ENCODE measurements at places on chromosomes 1 and 21.

- no peak for DNase-seq
These were observed 101.1 kb upstream of the ZC3H11B start for GRCh38 chr1:219713981-219714381.

DNA sequence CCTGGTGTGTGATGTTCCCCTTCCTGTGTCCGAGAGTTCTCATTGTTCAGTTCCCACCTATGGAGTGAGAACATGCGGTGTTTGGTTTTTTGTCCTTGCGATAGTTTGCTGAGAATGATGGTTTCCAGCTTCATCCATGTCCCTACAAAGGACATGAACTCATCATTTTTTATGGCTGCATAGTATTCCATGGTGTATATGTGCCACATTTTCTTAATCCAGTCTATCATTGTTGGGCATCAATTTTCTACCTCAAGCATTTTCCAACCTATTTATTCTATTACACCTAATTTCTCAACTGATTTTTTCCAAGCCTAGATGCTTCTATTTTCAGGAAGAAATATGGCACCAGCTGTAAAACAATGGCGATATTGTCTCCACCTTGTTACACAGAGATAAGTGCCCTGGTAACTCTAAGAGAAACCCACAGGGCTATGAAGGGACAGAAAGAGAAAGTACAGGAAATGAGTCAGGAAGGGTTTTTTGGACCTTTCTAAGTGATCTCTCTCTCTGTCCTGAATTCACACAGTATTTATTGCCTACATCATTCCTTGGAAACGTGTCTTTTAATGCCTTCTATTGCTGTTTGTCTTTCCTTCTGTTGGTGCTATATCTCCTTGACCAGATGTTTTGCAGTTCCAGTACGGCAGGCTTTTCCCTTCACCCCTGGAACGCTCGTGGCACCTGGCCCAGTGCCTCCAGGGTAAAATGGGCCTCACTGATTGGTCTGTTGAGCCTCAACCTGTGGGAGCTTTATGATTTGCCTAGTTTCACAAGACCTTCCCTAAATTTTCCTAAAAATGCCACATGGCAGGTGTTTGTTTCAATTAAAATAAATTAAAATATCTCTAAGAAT is 14.6 kb upstream of the JAK1 start:
- no peak for DNase-seq

GRCh38 chr1:12178511-12178910 is 11.7 kb downstream of the TNFRSF1B start:
- DNase-seq, result no peak

DNA sequence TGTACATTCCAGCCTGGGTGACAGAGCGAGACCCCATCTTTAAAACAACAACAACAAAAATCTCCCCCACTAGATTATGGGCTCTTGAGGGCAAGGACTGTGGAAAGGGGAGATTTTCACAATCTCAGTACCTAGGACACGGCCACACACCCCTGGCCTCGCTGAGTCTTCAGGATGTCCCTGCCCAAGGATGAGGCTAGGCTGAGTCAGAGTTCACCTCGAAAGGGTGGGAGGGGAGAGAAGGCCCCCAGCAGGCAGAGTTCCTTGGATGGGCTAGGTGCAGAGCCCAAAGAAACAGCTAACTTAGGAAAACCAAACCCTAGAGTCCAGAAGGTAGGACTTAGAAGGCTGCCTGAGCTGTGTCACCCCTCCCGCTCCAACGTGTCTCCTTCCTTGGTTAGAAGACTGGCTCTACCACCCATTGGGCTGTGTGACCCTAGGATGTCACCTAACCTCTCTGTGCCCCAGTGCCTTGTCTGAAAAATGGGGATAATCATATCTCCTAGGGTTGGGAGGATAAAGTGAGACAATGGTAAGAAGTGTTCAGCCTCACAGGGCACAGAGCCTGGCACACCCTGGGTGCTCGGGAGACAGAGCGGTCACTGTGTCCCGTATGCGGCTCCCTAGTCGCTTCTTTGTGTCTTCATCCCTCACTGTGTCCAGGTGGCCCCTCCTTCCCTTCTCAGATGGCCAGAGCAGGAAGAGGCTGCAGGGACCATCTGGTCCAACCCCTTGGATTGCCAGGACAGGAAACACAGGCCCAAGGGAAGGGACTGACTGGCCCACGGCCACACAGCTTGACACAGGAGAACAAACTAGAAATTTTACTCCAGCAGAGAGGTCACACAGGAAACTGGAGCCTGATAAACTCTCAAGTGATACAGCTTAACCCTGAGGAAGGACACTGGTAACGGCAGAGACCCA is 11.2 kb downstream of the TRIM62 start:
- DNase-seq, result no peak

- no peak for DNase-seq
These were observed 447.5 kb downstream of the NEGR1 start for GRCh38 chr1:71834601-71835441.

GRCh38 chr1:45787905-45788304 is 15.5 kb upstream of the MAST2 start:
- DNase-seq, result no peak

DNA sequence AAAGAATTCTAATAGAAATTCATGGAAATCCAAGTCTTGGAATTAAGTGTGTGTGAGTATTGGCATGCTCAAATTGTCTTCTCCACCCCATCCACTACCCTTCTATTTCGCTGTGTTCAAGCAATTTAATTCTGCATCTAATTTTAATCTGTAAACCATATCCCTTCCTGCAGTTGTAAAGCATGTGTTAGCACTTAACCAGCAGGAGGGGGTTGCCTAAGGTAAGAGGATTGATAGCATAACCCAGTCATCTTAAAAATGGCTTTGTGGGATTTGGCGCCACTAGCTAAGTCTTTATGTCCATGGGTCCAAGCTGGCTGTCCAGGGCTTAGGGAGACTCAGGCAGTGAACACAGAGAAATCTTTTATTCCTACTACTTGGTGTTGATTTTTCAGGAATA is 210.3 kb downstream of the PTPRC start:
- DNase-seq, result no peak

DNA sequence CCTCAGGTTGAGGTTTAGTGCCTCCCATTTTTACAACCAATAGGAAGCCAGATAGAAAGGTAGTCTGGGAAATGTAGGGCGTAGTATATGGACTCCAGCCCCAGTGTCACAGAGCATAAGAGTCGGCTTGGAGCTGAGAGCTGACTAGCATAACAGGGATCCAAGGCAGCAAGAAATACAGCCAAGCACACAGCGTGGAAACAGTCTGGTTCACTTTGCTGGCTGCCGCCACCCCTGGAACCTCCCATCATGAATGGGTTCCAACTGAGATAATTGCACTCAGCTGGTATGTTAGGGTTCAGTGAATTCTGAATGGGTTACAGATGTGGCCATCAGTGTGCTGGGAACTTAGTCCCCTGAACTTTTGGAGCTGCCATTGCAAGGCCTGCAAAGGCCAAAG is 76.7 kb upstream of the GPR88 start:
- peak; percentile 51 for DNase-seq

DNA sequence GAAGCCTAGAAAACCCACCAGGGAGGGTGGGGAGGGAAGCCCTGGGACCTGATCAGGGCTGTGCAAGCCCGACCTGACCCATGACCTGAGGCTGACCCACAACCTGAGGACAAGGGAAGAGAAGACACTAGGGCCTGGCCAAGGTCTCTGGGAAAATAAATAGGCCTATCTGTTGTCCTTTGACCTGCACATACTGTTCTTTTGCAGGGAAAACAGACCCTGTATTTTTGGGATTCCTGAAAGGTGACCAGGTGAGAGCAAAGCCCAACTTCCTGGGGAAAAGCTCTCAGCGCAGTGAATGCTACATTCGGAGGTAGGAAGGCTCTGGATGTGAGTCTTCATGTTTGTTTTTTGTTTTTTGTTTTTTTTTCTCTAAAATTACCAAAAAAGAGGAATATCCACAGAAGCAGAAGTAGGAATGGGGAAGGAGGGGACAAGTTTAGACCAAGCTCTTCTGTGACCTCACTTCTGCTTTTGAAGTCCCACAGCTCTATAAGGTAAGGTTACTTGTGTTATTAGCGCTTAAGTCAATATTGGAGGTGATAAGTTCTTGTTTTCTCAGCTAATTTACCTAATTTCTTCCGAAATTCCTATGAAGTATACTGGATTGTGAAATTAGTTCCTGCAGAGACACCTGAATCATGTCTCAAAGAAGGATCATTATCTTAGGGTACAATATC is 26.2 kb upstream of the LYST start:
- no peak for DNase-seq

GRCh38 chr1:41466146-41466545 is 18.3 kb downstream of the EDN2 start:
- no peak for DNase-seq

DNA sequence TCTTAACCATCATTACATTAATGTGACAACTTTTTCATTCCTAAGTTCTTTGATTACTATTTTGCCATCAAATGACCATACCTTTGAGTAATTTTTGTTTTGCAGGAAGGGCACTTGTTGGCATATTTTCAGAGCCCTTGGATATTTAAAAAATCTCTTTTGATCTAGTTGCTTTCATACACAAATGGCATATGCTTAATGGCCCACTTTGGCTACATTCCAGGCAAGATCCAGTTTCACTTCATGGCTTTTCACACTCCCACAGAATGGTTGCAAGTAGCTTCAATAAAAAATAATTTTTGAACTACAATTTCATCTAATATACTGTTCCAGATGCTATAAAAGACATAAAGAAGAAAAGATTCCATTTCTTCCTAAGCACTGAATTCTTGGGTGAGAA is 18.1 kb downstream of the ADAM30 start:
- DNase-seq, result no peak

Data from AG20443 (cell line).